Sigmoid colon (tissue), 7 donors: ENCODE measurements at places on chromosomes 11 and 22. TPM values are rescaled to one million over a fixed set of nuclear protein-coding genes. Genes with fewer than 3 reads are reported as not detected.

Gene TTC9C
- polyA plus RNA-seq = 27.6 TPM

Gene CABP4
- polyA plus RNA-seq = not detected

DNA sequence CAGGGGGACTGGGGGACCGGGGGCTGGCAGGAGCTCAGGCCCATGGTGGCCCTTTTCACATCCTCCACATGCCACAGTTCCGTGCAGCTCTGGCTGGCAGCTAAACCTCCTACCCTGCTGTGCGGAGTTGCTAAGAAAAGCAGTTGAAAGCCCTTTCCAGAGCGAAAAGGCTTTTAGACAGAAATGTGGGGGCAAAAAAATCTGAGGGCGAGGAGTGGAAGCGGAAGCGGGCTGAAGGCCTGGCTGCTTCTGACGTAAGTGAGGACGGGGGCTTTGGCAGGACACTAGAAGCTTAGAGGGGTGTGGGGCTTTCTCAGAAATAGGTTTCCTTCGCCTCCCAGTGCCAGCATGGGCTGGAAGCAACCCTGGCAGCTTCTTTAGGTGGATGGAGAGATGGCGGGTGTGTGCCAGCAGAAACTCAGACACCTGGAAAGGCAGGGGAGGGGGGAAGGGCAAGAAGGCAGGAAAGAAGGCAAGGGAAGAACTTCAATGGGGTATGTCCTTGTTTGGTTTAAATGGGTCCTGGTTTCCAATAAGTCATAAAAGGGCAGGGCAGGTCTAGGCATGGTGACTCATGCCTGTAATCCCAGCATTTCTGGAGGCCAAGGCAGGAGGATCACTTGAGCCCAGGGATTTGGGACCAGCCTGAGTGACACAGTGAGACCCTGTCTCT is 11.2 kb upstream of the DGKZ start:
- H3K27me3 ChIP-seq = peaks cover 15% of the 10 kb centered on the region
- no peak overlapping the region for H3K27ac ChIP-seq
- H3K4me3 ChIP-seq = no peak overlapping the region
- H3K36me3 ChIP-seq = no peaks in the 10 kb centered on the region

- H3K4me1 ChIP-seq = no peaks in the 10 kb centered on the region
- DNase-seq = no peak
- H3K27me3 ChIP-seq = no peaks in the 10 kb centered on the region
Observed at GRCh38 chr11:122393209-122393860, 262.2 kb upstream of the UBASH3B start.

DNA sequence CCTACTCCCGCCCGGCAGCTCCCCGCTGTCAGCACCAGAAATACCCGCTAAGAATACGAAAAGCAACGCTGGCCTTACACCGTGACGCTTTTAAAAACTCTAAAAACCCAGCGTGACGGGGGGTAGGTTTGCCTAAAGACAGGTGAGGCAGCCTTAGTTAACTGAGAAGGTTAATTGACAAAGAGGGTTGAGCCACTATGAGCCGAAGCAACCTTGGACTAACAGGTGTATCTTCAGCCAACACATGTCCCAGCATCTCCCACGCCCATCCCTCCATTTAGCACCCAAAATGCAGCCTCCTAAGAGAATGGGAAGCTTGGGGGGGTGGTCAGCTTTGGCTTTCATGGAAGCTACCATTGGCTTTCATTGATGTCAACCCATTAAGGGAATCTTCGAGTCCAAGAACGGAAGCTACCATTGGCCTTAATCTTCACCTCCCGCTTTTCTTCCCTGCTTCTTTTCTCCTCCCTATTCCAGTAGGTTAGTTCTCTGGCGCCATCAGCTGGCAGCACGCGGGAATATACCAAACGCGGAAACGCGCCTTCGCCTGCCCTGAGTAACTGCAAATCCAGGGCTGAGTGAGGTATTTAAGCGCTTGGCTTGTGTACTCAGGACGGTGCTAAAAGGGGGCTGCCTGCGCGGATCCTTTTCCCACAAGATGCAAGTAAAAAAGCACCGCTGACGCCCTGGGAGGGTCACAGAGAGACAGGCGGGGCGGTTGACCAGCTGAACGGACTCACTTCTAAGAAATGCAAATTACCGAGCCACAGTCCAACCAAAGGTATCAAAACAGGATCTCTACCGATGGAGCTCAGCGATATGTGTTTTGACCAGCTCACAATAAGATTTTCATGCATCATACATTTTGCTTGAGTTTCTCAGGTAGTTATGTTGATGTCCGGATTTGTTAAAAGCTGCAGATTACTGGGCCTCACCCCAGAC is 38.5 kb upstream of the GLYATL1 start:
- H3K4me1 ChIP-seq = peaks cover 8% of the 10 kb centered on the region
- H3K27ac ChIP-seq = no peak overlapping the region
- DNase-seq = no peak
- H3K4me3 ChIP-seq = no peak overlapping the region

GRCh38 chr22:28883917-28884746 is 760 bp downstream of the ZNRF3 start:
- H3K4me1 ChIP-seq = peaks cover 34% of the 10 kb centered on the region
- peak; percentile 77 for DNase-seq
- H3K27me3 ChIP-seq = no peaks in the 10 kb centered on the region
- no peaks in the 10 kb centered on the region for H3K36me3 ChIP-seq
- H3K4me3 ChIP-seq = peak overlapping the region; percentile 68
